ENCODE measurements at places on chromosomes 3 and 15.

- no peak for DNase-seq
Measured at GRCh38 chr3:148758303-148758884, 60.7 kb downstream of the AGTR1 start.

GRCh38 chr3:101478980-101479379 lies 34.0 kb downstream of the SENP7 start:
- DNase-seq = no peak

GRCh38 chr3:172375206-172375850 lies 72.9 kb downstream of the GHSR start:
- no peak for DNase-seq

- DNase-seq = no peak
Measured at GRCh38 chr15:93614386-93615104, 525.5 kb upstream of the RGMA start.

DNA sequence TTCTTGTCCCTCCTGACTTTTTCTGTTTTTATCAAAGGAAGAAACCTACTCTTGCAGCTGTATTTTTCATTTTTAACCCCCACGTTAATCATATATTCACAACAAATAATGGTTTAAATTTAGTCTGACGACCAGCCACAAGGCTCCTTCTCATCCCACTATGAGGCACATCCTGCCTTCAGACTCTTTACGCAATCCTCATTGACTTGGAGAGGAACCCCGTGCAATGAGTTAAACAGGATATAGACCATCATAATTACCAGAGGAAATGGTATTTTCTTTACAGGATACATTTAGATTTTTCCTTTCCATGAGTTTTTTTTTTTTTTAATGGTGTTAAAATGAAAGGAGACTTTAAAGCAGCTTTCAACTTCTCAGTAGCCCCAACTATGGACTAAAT lies 68.5 kb downstream of the WWTR1 start:
- no peak for DNase-seq

- no peak for DNase-seq
Measured at GRCh38 chr3:134367869-134368750, 6.1 kb downstream of the AMOTL2 start.

GRCh38 chr3:67678665-67679064 lies 24.3 kb upstream of the SUCLG2 start:
- DNase-seq = no peak

- DNase-seq = no peak
Measured at GRCh38 chr15:87817553-87817952, 439.0 kb downstream of the NTRK3 start.

DNA sequence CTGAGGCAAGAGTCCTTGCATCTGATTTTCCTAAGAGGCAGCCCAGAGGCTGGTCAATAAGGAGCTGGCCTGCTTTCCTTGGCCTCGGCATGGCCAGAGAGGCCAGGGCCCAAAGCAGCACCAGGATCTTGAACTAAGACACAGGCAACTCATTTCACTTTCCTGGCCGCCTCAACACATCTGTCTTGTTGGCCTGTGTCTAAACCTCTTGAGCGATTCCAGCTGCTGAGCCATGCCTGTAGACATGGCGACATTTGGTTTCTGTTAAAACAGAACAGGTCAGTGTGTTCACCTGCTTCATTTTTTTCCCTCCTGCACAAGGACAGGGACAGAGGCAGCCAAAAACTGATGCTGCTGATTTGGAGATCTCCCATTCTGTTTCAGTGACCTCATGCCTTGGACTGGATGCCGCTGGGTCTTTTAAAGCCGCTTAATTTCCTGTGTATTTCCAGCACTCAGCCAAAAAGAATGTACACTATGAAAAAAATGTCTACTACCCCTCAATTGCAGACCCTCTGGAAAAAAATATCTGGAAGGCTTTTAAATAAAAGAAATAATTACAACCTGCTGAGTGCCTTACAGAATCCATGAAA lies 266.6 kb upstream of the ICE2 start:
- DNase-seq = no peak

- no peak for DNase-seq
Measured at GRCh38 chr3:120470870-120471269, 20.1 kb upstream of the FSTL1 start.

GRCh38 chr3:170809975-170810357 lies 60.0 kb downstream of the RPL22L1 start:
- DNase-seq = no peak

- no peak for DNase-seq
Measured at GRCh38 chr3:106691476-106691875, 685.8 kb upstream of the CCDC54 start.

DNA sequence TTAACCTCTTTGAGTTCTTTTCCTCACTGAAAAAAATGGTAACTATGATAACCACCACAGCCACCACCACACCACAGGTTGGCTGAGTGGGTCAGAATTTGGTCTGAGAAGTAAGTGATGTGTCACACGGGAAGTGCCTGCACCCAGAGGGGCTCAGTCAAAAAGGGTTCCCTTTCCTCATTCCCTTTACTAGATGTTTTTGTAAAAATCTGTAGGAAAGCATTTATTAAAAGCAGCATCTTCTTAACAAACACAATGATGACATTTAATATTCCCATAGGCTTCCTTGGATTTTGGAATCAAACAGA lies 23.2 kb downstream of the CFAP92 start:
- DNase-seq = no peak

DNA sequence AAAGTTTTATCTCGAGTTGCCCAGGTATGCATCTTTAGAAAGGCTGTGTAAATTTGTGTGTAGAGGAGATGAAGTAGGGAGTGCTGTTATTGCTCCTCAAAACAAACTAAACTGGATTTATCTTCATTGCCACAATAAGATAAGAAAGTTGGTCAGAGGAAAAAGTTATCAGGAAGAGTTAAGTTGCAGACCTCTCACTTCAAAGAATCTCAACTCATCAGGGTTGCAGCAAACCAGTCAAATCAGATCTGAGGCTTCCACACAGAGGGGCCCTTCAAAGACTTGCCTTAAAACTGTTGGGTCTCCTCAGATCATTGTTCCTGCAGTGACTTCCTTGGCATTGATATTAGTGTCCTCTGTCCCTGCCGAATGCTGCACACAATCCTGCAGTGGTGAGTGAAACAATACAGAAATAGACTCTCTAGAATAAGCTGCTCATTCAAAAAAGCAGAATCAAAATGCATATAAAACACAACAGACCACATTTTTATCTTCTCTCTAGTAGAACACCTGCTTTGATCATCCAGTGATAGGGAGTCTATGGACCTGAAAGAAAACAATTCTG lies 191.2 kb upstream of the CBLB start:
- no peak for DNase-seq

DNA sequence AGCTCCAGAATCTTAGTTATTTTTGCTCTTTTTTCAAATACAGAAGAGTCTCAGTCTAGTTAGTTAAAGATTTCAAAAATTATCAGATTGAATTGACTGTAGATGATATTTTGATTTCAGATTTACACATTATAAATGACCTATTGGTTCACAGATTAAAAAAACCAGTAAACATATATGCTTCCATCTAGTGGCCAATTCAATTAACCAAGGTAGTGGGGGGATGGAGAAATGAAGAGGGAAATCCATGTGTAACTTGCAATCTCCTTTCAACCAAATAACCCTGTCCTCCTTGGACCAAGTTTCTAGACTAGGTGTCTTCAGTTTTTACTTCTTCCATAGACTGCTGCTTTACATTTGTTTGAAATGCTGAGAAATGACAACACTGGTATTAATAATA lies 789.8 kb downstream of the ROBO1 start:
- no peak for DNase-seq

DNA sequence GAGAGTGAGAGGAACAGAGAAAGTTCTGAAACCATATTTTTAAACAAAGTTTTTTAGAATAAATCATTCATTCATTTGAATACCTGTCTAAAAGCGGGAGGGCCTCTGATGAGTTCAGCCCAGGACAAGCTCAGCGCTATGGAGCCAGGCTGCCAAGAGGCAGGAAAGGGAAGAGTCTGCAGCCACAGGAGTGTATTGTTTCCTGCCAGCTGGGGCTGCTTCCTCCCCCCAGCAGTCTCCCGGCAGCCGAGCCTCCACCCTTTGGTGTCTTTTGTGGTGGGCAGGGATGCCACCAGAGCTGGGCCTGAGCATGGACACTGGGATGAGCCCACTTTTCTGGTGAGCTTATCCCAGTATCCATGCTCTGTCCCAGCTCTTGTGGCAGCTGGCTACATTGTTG lies 199.5 kb upstream of the TPRG1 start:
- no peak for DNase-seq

DNA sequence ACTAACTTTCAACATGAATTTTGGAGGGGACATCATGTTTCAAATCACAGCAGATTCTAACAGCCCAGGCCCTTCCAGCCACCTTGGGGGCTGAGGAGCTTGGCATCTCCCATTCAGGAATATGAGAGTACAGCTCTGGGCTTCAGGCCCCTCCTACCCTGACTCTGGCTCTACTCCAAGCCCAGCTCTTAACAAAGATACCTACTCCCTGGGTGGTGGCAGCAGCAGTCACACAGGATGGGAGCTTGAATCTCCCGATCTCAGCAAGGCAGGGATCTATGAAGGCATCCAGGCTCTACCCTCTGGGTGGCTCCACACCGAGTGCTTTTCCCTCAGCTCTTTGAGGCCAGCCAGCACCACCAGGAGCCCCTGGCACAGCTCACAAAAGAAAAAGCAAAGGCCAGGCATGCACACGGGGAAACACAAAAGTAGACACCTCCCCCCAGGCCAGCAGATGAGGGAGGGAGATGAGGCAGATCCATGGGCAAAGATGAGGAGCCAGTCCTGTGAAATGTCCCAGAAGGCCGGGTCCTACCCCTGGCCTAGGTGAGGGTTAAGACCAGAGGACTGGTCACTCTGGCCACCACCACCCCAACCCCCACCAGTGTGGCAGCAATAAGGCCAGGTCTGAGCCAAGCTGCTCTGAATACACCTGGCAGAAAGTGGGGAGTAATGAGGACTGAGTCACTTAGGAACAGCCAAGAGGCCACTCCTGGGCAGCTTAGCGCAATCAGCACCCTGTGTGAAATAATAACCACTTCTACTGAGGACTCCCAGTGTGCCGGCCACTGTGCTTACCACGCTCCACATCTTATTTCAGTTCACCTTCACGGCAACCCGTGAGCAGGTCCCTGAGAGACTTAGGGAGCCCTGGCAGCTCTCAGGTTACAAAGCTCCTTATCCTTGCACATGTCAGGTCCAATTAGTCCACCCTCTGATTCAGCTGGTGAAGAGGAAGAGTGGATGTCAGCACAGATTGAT lies 24.3 kb downstream of the PLA2G4F start:
- no peak for DNase-seq

- no peak for DNase-seq
Measured at GRCh38 chr3:13484851-13485590, 4.9 kb downstream of the HDAC11 start.

GRCh38 chr3:14467814-14468620 lies 65.6 kb downstream of the SLC6A6 start:
- DNase-seq = no peak

DNA sequence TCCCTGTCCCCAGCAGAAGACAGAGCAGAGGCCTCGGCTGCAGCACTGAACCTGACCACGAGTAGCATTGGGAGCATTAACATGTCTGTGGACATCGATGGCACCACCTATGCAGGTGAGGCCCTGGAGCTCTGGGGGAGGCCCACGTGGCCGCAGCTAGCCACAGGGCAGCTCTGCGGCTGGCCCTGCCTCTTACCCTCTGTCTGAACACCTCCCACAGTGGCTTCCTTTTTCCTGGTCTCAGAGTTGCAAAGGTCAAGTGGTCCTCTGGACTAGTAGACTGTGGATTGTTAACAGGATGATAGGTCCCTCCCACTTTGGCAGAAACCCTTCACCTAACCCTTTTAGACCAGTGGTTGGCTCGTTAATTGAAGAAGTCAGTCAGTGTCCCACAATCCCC lies 22.5 kb upstream of the CLK3 start:
- DNase-seq = no peak

GRCh38 chr3:149701206-149701976 lies 43.6 kb upstream of the WWTR1 start:
- DNase-seq = no peak

DNA sequence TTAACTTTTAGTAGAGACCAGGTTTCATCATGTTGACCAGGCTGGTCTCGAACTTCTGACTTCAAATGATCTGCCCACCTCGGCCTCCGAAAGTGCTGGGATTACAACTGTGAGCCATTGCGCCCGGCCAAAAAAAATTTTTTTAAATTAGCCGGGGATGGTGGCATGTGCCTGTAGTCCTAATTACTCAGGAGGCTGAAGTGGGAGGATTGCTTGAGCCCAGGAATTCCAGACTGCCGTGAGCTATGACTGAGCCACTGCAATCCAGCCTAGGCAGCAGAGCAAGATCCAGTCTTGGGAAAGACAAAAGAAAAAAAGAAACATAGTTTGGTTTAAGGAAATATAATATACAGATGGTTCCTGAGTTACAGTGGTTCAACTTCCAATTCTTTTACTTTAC lies 44.9 kb upstream of the EIF3J start:
- DNase-seq = no peak

DNA sequence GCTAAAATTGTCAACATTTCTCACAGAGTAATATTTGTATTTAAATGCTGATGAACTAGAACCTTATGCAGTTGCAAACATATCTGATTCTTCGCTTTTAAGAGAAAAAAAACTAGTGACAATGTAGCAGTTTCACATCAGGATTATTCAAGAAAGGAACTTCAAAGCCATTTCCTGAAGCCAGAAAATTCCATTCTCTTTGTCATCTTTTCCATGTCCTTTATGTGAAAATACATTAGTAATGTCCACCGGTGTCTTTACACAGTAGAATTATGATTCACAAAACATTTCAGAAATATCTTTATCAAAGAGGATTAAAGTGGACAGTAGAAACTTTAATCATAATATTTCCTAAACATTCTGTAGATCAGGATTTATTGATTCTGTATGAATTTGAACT lies 12.7 kb upstream of the LXN start:
- no peak for DNase-seq

- no peak for DNase-seq
Measured at GRCh38 chr3:122795674-122796195, 866 bp downstream of the SLC49A4 start.

DNA sequence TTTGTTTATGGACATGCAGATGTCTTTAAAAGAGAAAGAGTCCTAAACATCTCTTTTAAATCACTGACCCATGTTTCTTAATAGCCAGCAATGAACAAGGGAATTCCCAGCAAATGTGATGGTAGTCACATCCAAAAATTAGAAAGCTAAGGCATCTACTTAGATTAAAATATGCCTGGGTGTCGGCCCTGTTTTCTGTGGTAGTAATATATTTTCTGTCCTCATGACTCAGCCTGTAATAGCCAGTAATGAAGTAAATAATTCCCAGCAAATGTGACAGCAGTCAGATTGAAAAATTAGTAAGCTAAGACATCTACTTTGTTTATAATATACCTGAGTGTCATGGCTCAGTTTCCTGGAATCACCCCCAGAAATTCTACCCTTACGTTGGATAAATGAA lies 60.6 kb upstream of the MYRIP start:
- DNase-seq = no peak

- DNase-seq = no peak
Measured at GRCh38 chr3:135802171-135802570, 163.4 kb upstream of the PPP2R3A start.

DNA sequence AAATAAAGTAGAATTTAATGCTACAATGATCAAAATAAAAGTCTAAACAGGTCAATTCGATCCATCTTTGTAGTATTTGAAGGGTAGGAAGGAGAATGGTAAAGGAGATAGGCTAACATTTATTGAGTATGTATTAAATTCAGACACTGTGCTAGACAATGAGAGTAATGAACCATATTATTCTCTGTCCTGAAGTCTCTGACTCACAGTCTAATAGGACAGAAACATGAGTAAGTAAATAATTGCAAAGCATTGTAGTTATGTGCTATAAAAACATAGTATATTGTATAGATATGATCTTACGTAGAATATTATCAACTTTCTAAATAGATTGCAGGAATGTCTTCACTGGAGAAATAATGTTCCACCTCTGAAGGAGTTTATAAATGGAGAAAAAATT lies 64.5 kb downstream of the MDFIC2 start:
- DNase-seq = no peak

- no peak for DNase-seq
Measured at GRCh38 chr3:140467796-140468315, 210.0 kb upstream of the TRIM42 start.

Measured in stimulated activated CD4-positive, alpha-beta T cell treated with anti-CD3 and anti-CD28 coated beads, Interleukin-1b, Interleukin-23, amount 100 ng/mL, for 24 hours (primary cell).